ENCODE measurements at places on chromosomes 6 and 20.

- DNase-seq: no peak
Measured at GRCh38 chr20:41300886-41301285, 16.6 kb downstream of the ZHX3 start.

- peak; percentile 80 for DNase-seq
Measured at GRCh38 chr6:159077123-159077522, 32.3 kb upstream of the TAGAP start.

GRCh38 chr6:143125864-143126573 is 65.3 kb downstream of the AIG1 start:
- DNase-seq: no peak

GRCh38 chr6:22083119-22083518 is 213.7 kb downstream of the PRL start:
- DNase-seq: no peak

DNA sequence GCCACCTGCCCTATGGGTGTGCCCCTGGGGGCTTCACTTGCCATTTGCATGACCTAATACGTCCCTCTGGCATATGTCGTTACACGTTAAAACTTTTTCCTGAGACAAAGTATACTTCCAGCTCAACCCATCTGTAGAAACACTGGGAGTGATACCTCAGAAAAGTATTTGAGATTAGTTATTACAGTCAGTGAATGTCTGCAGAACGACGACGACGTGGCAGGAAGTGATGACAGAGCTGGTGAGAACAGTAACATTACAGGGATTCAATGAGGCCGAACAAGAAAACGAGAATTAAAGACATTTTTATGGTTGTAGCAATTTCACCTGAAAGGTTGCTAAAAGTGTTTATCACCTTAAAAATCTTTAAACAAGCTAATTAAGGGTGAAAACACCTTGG is 40.2 kb downstream of the SASH1 start:
- DNase-seq: no peak

DNA sequence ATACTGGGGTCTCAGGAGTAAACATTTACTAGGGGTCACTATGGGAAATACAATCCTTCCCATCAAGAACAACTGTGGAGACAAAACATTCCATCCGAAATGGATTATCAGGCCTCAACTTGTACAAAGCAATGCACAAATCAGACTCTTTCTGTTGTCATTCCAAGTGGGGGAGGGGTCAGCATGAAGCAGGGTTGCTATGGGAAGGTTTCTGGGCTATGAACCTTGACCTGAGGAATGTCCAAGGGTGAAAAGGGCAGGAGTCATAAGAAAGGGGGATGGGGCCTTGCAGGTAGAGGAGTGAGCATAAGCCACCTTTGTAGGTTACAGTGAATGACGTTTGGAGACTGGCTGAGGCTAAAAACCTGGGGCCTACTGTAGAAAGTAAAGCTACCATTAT is 3.1 kb downstream of the METTL24 start:
- DNase-seq: no peak

DNA sequence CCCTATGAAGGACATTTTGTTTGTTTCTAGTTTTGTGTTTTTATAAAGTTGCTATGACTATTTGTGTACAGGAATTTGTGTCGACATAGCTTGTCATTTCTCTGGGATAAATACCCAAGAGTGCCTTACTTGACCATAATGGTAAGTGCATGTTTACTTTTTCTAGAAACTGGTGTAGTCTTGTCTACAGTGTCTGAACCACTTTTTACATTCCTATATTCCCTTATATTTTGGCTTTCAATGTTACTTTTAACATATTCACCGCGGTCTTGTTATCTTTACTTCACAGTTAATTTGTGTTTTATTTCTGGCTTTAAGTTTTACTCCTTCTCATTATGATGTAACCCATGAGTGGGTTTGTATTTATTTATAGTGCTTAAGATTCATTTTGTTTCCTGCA is 444.4 kb upstream of the RGS17 start:
- no peak for DNase-seq

DNA sequence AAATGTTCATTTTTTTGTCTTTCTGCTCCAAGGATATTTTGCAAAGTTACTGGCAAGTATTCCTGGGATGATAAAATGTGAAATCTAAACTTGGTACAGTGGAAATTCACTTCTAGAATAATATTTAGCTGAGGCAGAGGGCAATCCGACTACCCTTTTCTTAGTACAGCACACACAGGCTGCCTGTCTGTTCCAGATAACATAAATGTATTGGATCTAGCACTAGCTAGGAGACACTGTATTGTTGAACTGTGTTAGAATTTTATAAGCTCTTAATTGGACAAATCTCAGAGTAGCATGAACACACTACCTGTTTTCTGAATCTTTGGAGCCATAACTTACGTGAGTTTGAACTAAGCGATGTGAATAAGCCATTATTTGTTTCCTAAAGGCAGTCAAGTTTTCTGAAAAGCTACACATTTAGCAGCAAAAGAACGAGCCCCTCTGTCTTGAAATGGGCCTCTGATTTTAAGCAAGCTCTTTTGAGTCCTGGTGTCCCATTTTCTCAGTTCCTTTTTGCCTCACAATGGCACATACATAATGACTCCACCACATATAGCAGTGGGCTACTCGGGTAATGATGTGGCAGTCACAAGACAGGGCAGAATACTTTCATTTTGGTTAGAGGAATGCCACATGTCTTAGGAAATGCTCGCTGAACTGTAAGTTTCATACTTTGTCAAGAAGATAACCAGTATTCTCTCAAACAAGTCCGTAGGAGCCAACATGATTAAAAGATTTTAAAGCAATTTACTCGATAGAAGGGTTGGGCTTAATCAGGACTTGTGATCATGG is 116.5 kb upstream of the ESR1 start:
- no peak for DNase-seq

DNA sequence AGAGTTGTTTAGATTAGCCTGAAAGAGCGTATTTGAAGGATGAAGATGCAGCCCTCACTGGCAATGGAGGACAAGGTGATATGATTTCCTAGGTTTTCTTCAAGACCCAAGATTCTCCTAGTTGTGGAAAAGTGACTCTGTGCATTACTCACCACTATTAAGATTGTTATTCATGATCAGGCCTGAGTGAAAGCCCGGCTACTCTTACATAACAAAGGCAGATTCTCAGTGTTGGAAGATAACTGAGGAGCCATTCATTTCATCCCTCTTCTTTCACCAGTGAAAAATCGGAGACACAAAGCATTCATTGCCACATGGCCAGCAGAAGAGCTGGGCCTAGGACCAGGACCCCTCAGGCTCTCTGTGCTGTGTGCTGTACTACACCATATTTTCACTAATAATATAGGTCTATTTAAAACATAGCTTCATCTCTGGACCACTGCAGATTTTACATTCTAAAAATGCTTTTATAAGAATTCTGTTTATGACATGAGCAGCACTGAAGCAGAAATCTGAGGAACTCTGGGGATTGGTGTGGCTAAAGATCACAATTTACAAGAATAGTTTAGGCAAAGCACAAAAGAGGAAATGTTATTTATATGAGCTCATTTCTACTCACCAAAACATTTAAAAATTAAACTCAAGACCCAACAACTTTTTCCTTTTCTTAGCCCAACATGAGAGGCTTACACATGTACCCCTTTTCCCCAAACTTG is 181.9 kb upstream of the CCN2 start:
- DNase-seq: no peak
